GM18507 (cell line): ENCODE measurements at places on chromosomes 2 and 18.

- DNase-seq: no peak
These were observed 14.2 kb downstream of the PMS1 start for GRCh38 chr2:189798312-189799029.

DNA sequence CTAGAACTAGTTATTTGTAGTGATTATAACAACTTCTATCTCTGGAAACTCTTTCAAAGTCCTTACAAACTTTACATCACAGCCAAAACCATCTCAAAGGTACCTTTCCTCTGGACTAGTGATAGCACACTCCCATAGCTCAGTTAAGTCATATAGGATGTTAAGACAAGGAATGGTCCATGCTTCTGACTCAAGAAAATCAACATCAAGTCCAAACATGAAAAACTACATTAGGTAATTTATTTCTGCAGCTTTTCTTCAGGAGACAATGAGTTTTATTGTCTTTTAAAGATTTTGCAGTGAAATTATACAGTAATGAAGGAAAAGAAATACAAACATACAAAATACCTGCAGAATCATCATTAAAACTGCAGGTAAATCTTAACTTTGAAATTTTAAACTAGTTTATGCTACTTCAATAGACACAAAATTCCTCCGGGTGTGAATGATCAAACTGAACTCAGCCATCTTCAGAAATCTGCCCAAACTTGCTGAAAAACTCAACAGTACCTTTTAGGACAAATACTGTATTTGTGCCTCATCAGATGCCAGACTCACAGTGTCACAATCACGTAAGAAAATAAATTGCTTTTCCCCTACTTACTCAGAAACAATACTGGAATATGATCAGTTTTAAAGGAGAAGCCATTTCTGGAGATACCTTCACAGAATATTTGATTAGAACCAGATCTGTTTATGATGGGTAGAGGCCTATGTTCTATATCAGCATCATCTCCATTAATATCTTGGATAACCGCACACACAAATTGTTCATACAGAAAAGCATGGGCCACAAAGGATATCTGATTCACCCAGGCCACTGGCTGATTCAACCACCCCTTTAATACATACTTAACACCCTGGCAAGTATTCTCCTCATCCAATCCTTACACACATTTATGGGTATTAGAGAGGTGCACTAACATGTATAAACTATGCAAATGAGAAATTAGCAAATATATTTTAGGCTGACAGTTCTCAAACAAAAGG is 2.6 kb downstream of the TMEM131 start:
- DNase-seq: no peak

DNA sequence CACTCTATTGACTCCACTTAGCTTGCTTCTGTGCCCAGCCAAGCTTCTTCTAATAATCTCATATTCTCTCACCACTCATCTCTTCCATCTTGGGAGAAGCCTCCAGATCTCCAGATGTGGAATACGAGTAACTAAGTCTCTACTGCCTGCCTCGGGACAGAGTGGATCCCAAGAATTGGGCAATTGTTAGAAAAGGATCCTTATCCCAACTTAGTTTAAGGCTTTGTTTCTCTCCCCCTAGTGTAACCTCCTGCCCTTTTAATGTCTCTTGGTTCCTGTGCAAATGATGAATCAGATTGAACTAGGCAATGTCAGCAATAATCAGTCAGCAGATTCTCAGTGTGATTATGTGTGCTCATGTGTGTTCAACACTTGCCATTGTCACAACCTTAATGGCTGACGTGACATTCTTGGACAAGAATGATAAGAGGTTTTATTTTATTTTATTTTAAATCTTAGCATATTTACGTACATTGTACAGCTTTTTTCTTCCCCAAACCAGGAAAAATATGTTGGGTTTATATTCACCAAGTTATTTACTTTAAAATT is 59.7 kb downstream of the MYO3B start:
- no peak for DNase-seq

DNA sequence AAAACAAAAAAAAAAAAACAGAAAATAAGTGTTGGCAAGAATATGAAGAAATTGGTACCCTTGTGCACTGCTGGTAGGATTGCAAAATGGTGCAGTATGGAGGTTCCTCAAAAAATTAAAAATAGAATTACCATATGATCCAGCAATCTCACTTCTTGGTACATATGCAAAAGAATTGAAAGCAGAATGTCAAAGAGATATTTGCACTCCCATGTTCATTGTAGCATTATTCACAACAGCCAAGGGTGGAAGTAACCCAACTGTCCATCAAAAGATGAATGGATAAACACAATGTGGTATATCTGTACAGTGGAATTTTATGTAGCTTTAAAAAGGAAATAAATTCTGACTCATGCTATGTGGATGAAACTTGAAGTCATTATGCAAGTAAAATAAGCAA is 72.8 kb upstream of the POU3F3 start:
- DNase-seq: no peak

DNA sequence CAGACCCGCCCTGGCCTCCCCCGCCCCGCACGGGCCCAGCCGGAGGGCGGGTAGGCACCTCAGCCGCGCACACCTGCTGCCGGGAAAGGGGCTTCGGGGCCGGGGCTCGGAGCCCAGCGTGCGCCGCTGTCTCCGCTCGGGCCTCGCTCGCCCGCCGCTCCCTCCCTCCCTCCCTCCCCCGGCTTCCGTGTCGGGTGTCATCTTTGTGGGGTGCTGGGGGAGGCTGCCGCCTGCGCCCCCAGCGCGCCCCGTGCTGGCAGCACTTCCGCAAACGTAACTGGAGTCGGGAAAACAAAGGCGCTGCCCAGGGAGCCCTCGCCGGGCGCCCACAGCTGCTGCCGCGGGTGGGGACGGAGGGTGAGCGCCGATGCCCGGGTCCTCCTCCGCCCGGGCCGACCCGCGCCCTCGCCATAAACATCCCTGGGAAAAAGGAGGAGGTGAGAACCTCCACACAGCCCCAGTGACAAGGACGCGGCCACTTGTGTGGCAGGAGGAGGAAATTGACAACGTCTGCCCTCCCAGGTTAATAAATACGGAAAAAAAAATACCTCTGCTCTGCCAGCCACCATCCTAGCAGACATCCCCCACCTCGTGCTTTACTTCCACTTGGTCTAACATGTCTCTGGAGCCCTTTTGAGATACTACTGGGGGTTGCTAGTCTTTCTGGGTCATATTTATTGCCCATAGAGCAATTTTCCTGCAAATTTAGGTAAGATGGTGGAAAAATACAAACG is 550 bp downstream of the MFSD6 start:
- DNase-seq: peak; percentile 56

- DNase-seq: no peak
These were observed 18.5 kb downstream of the DSG2 start for GRCh38 chr18:31516437-31516836.

GRCh38 chr2:239519089-239519920 is 118.5 kb upstream of the HDAC4 start:
- DNase-seq: no peak

GRCh38 chr2:12737738-12738485 is 21.2 kb downstream of the TRIB2 start:
- no peak for DNase-seq

GRCh38 chr2:50645346-50645745 is 386.6 kb downstream of the NRXN1 start:
- DNase-seq: no peak

DNA sequence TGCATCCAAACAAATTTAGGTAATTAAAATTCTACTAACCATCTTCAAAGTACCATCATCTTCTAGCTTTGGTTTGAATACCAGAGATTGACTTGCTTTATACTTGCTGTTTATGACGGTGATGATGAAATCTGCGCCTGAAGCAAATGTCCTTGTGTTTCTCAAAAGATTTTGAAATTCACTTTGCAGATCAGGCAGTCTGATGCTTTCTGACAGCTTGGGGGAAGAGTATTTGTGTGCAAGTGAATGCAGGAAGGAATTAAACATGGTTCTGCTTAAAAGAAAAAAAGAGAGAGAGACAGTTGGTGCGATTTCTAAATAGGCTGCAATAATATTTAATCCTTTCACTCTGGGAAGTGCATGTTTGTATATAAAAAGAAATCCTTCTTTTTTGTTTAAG is 29.6 kb downstream of the CSRNP3 start:
- DNase-seq: no peak

DNA sequence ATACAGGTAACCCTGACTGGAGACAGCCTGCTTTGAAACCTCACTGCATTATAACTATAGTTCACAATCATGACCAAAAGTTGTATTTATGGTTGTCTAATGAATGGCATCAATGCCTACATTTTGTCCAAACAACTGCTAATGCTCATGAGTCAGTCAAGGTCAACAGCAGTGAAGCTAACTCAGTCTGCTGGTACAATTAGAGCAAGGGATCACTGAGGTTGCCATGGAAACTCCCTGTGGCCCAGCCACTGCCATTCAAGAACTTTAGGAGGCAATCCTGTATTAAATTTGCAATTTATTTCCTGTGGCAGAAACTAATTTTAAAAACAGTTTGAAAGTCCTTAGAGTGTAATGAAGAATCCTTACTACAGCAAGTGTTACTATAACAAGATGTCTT is 185.1 kb upstream of the SMAD7 start:
- DNase-seq: no peak

- DNase-seq: no peak
These were observed 142.6 kb upstream of the ALKAL2 start for GRCh38 chr2:430291-431040.

DNA sequence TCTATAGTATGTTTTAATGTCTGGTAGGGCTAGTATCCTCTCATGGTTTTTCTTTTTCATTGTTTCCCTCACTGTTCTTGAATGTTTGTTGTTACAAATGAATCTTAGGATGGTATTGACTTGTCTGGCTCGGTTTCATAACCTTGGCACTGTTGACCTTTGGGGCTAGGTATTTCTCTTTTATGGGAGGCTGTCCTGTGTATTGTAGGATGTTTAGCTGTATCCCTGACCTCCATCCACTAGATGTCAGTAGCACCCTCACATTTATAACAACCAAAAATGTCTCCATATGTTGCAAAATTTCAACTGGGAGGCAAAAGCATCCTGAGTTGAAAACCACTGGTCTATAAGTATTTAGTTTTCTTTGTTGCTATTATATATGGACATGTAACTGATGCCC is 7.0 kb upstream of the AOX1 start:
- no peak for DNase-seq

- peak; percentile 58 for DNase-seq
These were observed 219.5 kb downstream of the BCL2 start for GRCh38 chr18:63099848-63100629.

- no peak for DNase-seq
These were observed 60.7 kb upstream of the ARHGAP28 start for GRCh38 chr18:6668836-6669235.

GRCh38 chr2:16330571-16330970 is 335.1 kb downstream of the CYRIA start:
- no peak for DNase-seq

GRCh38 chr2:230205721-230206120 is 14.1 kb downstream of the SP110 start:
- DNase-seq: no peak

DNA sequence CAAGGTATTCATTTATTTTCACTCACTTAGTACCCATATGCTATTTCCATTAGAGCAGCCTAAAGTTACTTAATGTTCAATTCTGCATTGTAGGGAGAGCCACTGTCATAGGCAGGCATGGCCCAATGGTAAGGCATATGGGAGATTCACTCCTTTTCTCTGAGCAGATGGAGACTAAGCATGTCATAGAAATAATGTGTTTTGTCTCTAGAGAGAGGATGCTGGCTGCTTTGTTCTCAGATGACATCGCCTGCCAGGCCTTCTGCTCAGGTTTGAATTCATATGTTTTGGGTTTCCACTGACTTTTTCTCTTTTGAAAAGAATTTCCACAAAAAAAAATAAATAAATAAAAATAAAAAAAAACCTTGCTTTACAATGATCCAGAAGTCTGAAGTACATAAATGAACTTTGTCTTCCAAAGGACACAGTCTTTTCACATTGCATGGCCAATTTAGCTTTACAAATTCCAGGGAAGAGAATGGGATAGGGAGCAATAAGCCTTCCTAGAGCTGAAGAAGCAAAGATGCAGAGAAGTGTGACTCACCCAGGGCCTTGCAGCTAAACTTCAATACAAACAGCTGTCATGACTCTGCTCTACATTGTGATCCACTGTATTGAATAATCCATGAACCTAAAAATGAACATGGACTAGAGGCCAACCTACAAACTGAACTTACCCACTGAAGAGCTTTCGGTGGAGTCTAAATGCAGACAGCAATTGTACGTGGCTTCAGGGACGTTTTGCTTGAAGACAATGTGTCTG is 422.5 kb downstream of the CMPK2 start:
- DNase-seq: no peak

DNA sequence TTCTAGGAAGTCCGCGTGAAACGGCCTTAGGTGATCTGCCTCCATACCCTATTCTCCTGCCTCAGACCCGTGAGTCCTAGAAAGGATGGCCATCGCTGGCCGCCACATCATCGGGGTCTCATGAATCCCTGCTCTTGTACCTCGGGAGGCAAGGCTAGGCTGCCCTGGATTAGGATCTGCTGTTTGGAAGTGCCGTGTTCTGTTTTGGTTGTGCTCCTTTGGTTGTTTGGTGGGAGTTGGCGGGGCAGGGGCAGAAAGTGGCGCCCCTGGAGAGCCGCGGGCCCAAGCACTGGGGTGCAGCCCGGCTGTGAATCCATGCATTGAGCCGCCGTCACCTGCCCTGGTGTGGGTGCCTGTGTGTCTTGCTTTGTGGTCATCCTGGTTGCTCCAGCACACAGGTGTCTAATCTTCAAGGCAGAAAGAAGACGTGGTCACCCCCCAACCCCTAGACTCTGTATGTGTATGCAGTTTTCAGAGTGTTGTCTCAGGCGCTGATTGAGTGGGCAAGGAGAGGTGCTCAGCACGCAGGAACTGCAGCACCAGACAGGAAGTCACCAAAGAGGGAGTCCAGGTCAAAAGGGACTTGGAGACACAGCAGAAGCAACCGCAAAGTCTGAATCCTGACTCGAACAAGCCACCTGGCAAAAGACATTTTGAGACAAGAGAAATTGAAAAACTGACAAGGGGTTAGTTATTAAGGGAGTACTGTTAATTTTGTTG is 80.0 kb upstream of the LDLRAD4 start:
- DNase-seq: no peak

- peak; percentile 67 for DNase-seq
These were observed at the start of gene CERKL for GRCh38 chr2:181656450-181657291. Gene CERKL (minus strand): TSS chr2:181657105. CDS start chr2:181657006, 99 bp downstream.

GRCh38 chr2:174572556-174572955 is 25.0 kb downstream of the WIPF1 start:
- no peak for DNase-seq

- no peak for DNase-seq
These were observed 163.9 kb downstream of the DDX1 start for GRCh38 chr2:15755528-15755927.

DNA sequence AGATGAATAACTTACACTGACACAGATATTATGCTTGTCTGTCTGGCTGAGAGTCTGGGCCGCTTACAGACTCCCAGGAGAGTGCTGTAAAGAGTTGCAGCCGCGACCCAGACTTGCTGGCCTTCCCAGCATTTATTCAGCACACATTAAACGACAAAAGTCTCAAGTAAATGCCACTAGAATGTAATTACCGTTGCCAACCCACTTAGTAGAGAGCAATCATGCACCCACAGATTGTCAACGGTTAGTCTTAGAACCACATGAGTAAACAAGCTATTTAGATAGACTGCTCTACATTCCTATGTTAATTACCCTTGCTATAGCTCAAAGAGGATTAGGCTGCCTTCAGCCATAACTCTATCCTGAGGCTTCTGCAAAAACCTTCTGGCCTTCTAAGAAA is 47.8 kb upstream of the C2orf74 start:
- DNase-seq: no peak

GRCh38 chr18:4823091-4823490 is 368.0 kb upstream of the DLGAP1 start:
- no peak for DNase-seq
